ENCODE measurements at places on chromosomes 2 and 18.
A peak's percentile ranks its signal among the peaks of the same experiment; 100 is the strongest.

- peak; percentile 75 for DNase-seq
These were observed 1.3 kb downstream of the COLEC12 start for GRCh38 chr18:498931-499775.

DNA sequence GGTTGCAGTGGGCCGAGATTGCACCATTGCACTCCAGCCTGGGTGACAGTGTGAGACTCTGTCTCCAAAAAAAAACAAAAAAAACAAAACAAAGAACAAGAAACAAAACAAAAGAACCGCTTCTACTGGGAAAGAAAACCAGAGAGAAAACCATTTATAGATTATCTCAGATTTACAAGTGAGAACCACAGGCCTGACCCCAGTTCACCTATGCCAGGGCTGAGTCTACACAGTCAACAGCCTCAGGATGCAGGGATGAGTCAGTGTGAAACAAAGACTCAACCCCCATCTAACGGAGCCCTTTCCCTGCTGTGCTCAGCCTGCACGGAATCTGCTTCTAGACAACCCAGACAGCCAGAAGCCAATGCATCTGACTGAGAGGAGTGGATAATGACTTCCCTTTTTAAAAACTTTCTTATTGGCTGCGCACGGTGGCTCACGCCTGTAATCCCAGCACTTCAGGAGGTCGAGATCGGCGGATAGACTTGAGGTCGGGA, 25.5 kb upstream of the YWHAQ start:
- DNase-seq = peak; percentile 95

DNA sequence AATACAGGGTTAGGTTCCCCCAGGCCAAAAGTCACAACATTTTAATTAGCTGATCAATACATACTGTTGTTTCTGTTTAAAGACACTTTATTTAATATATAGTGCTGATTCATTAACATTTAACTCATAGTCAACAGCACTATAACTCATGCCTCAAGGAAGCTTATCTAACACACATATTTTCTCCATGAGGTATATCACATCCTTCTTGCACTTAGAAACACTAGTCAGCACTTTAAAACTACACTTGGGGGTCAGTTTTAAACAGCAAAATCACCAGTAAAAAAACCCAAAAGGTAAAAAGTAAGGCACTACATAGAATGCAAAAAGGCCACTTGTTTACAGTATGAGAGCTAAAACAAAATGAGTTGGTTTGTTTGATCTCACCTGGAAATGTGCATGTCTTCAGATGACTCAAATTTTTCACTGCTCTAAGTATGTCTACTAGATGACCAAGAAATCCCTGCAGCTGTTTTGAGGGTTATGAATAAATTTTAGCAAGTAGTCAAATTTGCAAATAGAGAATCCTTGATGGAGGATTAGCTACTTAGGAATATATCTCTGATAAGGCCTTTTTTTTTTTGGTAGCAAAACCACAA, 54.1 kb upstream of the EPB41L5 start:
- peak; percentile 19 for DNase-seq

GRCh38 chr2:32960647-32961403, 14.1 kb downstream of the LTBP1 start:
- DNase-seq = no peak

DNA sequence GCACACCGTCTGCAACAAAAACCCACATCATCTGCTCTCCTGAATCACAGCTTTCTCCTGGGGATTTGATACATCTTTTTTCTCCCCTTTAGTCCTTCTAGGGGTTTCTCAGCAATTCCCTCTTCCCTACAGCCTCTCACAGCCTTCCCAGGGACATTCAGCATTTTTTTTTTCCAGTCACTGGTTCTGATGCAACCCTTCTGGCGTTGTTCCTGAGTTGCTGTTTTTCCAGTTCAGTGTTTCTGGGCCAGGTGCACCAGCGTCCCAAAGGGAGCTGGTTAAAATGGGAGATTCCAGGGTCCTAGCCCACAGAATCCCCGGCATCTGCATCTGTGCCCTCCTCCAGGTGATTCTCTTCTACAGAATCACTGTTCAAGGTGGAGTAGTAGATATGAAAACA, 36.1 kb downstream of the ADCY3 start:
- peak; percentile 33 for DNase-seq

- no peak for DNase-seq
These were observed 76.4 kb downstream of the SPATS2L start for GRCh38 chr2:200382874-200383273.

DNA sequence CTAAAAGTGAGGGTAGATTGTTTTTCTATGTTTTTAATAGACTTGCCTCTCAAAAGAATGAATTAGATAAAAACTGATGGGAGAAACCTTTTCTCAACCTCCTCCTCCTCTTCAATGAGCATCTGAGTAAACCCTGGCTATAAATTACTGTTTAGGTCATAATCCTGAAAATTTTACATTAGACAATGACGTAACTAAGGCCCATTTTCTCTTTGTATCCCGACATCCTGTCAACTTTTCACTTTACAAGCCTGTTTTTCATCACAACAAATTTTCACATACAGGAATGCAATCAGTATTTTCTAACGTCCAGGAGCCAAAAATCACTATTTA, 1.3 kb downstream of the SPIRE1 start:
- peak; percentile 22 for DNase-seq

DNA sequence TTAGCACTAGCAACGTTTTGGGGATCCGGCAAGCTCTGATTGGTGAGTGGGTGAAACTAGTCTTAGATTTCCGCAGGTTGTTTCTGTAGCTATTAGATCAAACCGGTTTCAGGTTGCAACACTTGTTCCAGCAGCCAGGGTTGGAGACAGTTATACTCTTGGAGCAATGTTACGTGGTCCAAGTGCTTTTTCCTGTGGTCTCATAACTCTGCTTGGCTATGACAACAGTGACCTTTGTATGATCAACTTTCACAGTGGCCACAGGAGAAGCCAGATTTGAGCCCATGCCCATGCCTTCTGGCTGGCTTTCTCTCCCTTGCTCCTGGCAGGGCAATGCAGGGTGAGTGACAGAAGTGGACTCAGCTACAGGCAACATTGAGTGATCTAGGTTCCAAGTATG, 84.5 kb upstream of the TAF1B start:
- no peak for DNase-seq
